ENCODE measurements at places on chromosomes 6 and 20.

DNA sequence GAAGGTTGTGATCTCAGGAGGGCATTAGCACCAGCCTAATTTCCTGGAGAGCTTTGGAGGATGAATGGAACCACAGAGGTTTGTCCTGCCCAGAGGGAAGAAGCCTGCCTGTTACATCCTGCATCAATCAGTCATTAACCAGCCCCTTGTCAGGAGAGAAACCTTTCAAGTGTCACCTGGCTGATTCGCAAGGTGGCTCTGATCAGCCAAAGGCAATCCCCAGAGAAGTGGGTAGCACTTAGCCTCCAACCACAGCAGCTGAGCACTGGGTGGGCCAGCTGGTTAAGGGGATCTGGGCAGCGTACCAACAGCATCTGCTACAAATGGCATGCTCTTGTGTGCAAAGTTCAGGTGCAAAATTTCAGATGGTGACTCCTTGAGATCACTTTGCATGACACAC, 26.9 kb downstream of the ANKEF1 start:
- no peak for DNase-seq

DNA sequence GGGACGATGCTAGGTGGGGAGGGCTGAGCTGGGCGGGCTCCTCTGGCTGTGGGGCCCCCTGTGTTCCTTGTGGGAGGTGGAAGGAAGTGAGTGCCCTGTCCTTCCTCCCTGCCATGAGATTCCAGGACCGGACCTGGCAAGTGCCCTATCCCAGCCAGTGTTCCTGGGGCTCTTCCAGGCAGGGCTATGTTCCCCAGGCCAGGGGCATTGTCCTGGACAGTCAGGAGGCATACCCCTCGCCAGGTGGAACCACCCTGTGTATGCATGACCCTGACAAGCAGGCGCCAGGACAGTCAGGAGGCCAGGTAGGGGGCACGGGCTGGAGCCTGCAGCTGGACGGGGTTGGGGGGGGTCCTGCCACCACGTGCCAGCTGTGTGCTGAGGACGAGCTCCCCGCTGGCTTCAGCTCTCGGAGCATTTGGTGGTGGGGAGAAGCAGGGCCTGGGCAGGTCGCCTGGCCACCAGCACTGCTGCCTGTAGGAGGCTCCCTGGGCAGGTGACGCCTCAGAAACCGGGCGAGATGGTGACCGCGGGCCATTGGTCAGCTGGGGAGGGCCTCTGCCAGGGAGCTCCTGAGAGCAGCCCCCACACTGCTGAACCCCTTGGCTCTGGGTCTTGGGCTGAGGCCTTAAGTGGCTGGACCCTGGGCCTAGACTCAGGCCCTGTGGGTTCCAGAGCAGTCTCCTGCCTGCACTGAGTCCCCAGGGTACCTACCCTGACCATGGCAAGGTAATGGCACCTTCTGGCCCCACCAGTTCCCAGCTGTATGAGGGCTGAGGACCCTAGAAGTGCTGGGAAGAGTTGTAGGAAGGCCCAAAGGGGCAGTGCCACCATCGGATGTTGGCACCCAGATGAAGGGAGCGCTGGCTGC, 694 bp downstream of the SLC17A9 start:
- DNase-seq = no peak

- DNase-seq = no peak
Observed at GRCh38 chr6:161434921-161435747, 161.3 kb upstream of the AGPAT4 start.

DNA sequence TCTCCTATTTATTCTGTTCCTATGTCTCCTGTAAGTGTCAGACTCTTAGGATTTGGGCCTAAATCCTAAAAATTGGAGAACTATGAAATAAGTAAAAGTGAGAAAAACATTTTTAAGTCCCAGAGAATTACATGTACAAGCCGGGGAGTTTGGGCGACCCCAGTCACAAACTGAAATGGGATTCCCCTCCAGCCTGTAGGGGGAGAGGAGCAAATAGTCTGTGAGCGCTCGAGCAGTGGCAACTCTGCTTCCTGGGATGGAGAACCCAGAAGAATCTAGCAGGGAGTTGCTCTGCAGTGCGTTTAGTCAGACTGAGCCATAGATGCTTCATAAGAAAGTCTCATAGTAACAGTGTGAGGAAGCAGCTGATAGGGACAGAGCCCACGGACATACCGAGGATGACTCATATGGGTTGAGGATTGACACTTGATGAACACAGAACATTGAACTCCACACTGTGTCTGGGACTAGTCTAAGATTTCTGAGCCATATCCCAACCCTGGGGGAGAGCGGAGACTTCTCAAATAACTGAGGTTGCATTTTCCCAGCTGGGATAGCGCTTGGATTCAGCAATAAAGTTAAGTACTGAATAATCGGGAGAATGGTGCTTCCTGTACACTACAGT, 437.2 kb downstream of the BCKDHB start:
- no peak for DNase-seq

- no peak for DNase-seq
Observed at GRCh38 chr6:32074996-32075532, 34.1 kb downstream of the TNXB start.

GRCh38 chr6:16089232-16090062, 39.4 kb upstream of the MYLIP start:
- DNase-seq = no peak

DNA sequence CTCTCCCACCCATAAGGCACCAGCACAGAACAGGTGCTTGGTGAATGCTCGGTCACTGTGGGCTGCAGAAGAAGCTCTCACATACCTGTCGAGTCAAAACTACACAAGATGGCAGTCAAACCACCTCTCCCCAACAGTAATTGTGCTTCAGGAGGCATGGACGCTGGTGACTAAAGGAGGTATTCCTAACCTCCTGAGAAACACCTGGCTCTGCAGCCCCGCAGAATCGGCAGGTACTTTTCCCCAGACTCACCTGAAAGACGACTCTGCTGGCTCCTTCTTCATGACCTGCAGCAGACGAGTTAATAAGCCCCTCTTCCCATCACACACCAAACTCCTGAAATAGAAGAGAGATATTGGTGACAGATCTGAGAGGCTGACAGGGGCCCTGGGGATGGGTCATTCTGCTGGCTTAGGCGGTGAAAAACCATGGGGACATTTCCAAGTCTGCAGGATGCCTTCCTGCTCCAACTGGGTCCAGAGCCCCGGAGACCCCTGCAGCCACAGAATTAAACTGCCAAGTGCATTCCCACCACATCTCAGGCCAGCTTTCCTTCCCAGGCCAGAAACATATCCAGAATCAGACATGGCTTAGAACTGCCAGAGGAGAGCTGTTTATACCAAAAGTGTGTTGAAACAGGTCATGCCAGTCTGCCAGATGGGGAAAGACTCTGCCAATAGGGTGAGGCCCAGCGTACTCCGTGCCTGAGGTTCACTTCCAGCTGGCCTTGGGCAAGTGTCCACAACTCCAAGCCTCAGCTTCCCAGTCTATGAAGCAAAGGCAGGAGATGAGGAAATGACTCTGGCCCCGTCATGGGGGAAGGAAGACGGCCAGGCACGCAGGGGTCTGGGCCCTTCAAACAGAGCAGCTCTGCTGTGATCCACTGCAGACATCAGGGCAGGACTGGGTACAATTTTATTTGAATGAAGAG, 53.0 kb downstream of the MYH7B start:
- no peak for DNase-seq

- DNase-seq = no peak
Observed at GRCh38 chr6:79548304-79548703, 11.1 kb upstream of the LCA5 start.

- DNase-seq = no peak
Observed at GRCh38 chr6:10136636-10137035, 278.2 kb downstream of the TFAP2A start.

All from GDM1 (cell line).